Uterus (tissue), 4 donors: ENCODE measurements at places on chromosomes 5 and 9. TPM values are rescaled to one million over a fixed set of nuclear protein-coding genes. Genes with fewer than 3 reads are reported as not detected.

ELOVL7 gene
- total RNA-seq = 4.4 TPM

SLC23A1 gene
- 5.5 TPM for total RNA-seq

HNRNPH1 gene
- 319 TPM for total RNA-seq

OR1Q1 gene
- total RNA-seq = not detected

IQGAP2 gene
- total RNA-seq = 49.2 TPM

LECT2 gene
- not detected for total RNA-seq

SH2D3C gene
- 16.7 TPM for total RNA-seq

PLEKHG4B gene
- total RNA-seq = 0.37 TPM
